ENCODE measurements at places on chromosomes 3 and 15. TPM values are rescaled to one million over a fixed set of nuclear protein-coding genes. Genes with fewer than 3 reads are reported as not detected.
A peak's percentile ranks its signal among the peaks of the same experiment; 100 is the strongest.

The KBTBD13 gene
- not detected for total RNA-seq

The ATP13A5 gene
- not detected for total RNA-seq

The HRG gene
- total RNA-seq = not detected

The CLRN1 gene
- not detected for total RNA-seq

The NME9 gene
- total RNA-seq = not detected

The WDR49 gene
- total RNA-seq = 0.32 TPM

The PRICKLE2 gene
- 6.0 TPM for total RNA-seq

The CFAP100 gene
- not detected for total RNA-seq

DNA sequence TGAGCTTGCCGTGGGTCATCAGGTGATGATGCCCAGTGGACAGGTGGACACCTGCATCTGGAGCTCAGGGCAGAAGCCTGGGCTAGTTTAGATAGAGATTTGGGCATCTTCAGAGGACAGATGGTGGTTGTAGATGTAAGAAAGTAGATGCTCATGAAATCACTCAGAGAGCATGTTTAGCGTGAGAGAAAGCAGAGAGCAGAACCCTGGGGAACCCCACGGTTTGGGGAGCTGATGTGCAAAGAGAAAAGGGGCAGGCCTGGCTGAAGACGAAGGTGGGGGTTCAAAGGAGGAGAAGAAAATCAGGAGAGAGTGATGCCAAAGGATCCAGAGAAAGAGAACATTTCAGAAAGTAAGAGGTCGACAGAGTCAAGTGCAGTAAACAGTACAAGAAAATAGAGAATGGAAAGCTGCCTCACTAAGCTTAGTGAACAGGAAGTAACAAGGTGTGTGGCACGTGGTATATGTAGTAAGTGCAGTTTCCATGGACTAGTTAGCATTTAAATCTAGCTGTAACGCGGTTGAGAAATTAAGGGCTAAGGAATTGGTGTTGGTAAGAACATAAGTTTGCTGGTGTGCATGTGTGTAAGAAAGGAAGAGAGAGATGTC, 13.5 kb downstream of the TIGIT start:
- DNase-seq = no peak

DNA sequence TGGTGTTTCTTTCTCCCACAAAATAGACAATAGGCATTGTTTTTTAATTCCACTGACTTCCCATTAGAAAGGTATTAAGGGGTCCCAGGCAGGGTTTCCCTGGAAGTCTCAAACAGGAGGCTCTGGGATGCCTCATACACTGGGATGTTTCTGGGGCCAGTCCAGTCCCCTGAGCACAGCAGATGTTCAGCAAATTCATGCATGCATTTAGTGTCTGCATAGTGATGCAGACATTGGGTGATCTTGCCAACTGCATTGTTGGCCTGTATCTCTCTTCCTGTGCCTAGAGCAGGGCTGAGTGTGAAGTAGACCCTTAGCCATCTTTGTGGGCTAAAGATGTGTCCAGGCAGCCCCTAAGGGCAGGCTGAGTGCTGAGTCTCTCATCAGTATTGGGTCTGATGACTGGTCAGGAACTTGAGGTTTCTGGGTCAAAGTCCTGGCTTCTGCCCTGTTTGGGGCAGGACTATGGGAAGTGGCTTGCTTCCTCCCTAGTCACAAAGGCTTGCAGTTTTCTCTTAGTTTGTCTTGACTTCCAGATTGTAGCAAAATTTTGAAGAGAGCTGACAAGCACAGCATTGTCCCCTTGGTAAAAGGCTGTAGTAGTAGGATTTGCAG, 56.5 kb downstream of the BSN start:
- no peak for DNase-seq

GRCh38 chr15:31361764-31362515, 35.3 kb downstream of the KLF13 start:
- no peak for DNase-seq

- DNase-seq = no peak
Observed at GRCh38 chr15:90618330-90619125, 88.8 kb downstream of the CRTC3 start.

DNA sequence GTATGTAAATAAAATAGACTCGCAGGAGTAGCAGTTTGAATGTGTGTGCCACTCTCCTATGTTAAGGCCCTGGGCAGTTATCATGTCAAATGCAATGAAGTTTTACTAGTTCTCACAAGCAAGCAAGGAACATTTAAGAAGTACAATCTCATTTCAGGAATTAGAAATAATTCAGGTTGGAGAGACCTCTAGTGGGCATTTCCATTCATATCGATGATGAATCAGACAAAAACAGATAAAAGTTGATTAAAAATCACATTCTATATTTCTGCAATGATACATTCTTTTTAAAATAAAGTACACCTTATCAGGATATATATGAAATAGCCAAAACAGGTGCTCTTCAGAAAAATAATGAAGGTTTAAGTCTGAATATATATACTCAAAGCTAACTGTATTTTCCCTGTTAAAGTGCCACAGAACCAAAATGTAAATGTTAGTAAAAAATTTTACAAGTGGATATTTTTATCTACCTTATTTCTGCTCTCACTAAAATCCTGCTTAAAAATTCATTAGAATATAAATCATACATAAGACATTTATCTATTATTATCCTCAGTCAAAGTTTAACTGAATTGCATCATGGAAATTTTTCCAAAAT, 492.4 kb upstream of the FRG2C start:
- DNase-seq = peak; percentile 12

- DNase-seq = no peak
Observed at GRCh38 chr3:48896936-48897335, 1.7 kb downstream of the SLC25A20 start.

- DNase-seq = no peak
Observed at GRCh38 chr3:130386604-130387263, 41.3 kb downstream of the COL6A5 start.

DNA sequence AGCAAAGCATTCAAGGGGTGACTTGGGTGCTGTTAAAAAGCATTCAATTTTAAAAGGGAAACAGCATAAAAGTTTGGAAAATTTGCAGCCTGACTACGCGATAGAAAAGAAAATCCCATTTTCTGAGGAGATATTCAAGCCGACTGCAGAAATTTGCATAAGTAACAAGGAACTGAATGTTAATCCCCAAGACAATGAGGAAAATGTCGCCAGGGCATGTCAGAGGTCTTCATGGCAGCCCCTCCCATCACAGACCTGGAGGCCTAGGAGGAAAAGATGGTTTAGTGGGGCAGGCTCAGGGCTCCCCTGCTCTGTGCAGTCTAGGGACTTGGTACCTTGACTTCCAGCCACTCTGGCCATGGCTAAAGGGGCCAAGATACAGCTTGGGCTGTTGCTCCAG, 93.1 kb downstream of the ISL2 start:
- DNase-seq = no peak

DNA sequence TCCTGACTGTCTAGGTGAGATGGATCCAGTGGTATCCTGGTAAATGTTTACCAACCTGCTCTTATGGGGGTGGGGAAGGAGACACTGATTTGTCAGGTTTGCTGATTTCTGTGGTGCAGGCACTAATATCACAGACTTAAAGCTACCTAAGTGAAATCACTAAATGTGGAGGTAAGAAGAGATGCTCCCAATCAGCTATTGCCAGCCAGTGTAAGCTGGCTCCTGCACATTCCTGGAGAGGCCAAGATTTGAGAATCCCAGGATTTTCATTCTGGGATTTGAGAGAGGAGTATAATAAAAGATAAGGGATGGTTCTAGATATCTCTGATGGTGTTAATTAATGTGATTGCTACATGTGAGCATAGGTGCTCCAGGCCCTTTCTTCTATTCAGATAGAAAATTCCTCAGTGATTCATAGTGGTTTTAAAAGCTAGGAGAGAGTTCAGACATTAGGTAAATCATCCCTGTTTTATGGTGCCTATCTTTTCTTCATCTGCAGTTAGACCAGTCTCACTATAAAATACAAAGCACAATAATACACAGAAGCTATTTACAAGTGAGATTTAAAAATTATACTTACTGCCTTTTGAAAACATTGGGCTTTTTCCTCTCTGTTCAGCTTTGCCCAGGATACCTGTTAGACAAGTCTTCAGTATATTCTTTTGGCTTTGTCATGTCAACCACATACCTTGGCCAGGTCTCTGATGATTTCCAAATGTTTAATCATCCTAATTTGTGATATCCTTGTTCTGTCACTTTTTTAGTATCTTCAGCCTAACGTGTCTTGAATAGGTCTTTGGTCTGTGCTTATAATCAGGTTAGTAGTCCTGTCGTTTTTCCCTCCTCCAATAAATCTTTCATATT, 90.9 kb downstream of the MBNL1 start:
- DNase-seq = no peak

DNA sequence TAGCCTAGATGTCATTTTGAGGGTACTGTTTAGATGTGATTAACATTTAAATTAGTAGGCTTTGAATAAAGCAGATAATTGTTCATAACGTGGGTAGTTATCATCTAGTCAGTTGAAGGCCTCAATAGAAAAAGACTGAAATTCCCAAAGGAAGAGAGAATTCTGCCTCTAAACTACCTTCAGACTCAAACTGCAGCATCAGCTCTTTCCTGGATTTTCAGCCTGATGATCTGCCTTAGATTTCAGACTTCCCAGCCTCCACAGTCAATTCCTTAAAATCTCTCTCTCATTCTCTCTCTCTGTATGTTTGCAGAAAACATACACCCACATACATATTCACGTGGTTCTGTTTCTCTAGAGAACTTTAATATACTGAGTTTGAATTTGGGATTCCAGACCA, 58.0 kb upstream of the MBNL1 start:
- DNase-seq = no peak

DNA sequence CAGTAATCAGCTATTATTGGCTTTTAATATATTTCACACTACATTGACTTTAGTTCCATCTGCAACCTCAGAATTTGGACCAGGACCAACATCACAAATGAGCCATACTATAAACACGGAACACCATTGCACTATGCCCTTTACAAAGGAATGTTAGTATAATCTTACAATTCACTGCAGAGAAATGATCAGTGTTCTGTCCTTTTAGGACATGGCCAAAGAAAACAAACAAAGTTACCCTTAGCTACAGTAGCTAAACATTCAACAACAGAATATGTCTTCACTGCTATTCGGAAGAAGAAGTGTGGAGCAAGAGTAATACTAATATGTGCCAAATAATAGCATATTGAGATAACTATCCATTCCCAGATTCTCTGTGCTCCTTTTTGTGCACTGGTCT, 90.4 kb downstream of the NAALADL2 start:
- no peak for DNase-seq

GRCh38 chr15:52523192-52523591, 5.5 kb downstream of the MYO5A start:
- no peak for DNase-seq

GRCh38 chr3:109984976-109985375, 647.6 kb upstream of the DPPA4 start:
- DNase-seq = no peak

DNA sequence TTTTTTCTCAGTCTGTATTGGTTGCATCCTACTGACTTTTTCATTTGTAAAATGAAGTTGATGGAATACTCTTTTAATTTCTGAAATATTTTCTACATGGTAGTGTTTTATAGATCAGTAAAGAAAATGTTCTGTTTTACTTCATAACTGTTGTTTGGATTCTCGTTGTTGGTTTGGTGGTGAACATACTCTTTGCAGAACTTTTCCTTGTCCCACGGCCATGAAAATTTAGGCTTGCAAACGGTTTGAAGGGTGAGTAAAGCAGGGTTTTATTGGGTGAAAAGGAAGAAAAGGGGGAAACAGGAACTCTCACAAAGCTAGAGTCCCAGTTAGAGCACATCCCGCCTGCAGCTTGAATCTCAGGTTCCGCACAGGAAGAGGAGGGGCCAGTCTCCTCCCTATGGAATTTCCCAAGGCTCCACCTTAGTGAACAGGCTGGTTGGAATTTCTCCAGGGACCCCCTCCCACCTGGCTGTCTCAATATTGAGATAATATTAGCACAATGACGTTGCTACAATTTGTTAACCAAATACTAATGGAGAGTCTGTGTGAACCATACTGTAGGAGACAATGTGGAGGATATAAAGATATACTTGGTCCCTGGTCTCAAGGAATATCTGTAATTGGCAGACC, 5.6 kb downstream of the PDCD6IP start:
- no peak for DNase-seq

DNA sequence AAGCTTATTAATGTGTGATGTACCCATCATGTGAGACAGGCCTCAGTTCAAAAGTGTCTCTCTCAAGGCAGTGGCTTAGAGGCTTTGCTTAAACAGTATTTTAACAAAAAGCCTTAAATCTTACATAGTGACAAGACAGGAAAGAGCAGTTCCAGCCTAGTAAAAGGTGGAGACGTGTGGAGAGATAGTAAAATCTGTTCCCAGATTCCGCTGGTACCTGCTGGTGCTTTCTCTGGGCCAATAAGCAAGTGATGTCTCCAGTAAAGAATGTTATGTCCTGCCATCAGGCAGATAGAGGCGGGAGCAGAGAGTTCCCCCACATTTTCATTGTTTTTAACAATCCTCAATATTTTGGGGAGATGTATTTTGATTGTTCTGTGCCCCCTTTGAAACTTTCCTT, 135.0 kb downstream of the VPS8 start:
- no peak for DNase-seq

GRCh38 chr15:80489030-80489594, 84.9 kb downstream of the ARNT2 start:
- no peak for DNase-seq

DNA sequence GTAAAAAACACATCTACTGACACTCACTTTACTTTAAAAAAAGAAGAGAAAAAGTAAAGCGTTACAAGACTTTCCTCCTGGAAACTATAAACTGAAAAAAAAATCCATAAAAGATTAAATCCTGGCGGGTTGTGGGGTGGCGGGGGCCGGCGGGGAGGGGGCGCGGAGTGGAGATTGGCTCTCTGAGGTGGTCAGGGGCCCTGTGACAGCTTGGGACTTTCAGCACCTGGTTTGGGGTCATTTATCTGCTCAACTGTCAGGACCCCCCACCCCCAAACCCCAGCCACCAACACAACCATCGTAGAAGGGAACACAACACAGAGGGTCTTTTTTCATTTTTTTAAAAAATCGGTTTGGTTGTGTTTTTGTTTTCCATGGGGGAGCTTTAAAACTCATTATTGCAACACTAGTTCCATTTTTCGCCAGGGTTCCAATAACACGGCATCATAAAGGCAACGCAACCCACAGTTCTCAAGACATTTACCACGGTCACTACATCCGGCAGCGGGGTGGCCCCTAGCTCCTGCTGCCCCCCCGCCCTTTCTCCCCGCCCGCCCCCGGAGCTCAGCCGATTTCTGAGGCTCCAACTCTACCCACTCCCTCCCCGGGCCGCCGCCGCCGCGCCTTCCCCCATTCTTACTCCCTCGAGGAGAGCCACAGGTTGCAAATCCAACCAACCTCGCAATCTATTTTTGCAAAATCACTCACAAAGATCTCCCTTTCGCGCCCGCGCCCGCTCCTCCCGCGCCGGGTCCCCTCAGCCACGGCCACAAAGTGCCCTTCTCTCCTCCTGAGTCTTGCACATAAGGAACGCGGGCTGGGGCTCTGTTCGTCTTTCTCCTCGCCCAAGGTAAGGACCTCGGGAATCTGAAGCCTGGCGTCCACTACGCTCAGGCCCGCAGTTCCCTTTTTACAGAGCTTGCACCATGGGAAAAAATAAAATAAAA, 1.8 kb downstream of the BCL6 start:
- no peak for DNase-seq

Data from Caco-2 (cell line).